Effector CD4-positive, alpha-beta T cell (primary cell): ENCODE measurements at places on chromosomes 2 and 18.

- DNase-seq = no peak
These were observed 1067.4 kb downstream of the CNTNAP5 start for GRCh38 chr2:125092276-125093009.

DNA sequence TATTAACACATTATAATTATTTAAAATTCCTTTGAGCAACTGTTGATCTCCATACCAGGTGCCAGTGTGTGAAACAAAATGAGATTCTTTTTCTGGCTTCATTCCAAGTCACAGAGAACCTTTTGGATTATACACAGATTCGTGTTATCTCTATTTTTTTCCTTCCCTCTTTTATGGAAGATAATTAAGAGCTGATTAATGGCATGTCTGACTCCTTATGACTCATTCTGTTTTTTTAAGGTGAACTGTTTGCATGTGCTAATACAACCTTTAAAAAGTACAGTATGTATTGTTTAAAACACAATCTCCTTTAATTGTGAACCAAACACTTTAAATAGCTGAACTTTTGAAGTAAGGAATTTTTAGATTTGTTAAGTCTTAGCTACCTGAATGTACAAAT, 39.3 kb downstream of the PELI1 start:
- DNase-seq = no peak

- no peak for DNase-seq
These were observed 44.0 kb downstream of the METTL8 start for GRCh38 chr2:171389780-171390179.

DNA sequence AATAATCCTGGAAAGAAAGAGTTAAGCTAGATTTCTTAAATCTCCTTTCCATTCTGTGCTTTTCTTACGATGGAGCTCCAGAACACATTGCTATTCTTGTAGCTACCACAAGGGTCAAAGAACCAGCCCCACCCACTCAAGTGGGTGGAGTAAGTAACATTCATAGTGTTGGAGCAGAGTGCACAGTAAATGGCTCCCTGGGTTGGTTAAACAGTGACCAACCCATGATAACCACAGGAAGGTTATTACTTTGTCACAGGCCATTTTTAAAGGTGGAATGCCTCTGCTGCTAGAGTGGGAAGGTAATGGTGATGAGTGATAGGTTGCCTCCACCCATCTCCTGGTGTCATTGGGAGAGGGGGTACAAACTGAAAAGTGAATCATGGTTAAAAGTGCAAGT, 13.9 kb downstream of the ARPC2 start:
- no peak for DNase-seq

GRCh38 chr2:217717646-217718045, 285.1 kb downstream of the TNS1 start:
- DNase-seq = no peak

DNA sequence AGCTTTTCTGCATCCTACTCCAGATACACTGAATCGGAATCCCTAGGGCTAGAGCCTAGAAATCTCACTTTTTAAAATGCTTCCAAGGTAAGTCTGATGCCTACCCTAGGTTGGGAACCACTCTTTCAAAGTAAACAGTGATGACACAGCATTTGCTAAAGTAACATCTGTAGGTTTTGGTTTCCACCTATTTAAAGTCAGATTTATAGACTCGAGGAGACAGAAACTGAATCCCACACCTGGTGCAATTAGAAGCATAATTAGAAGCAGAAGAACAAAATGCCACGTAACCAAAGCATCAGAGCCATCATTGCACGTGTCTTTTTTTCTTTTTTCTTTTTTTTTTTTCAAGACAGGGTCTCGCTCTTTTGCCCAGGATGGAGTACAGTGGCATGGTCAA, 40.9 kb downstream of the PDK1 start:
- DNase-seq = no peak

DNA sequence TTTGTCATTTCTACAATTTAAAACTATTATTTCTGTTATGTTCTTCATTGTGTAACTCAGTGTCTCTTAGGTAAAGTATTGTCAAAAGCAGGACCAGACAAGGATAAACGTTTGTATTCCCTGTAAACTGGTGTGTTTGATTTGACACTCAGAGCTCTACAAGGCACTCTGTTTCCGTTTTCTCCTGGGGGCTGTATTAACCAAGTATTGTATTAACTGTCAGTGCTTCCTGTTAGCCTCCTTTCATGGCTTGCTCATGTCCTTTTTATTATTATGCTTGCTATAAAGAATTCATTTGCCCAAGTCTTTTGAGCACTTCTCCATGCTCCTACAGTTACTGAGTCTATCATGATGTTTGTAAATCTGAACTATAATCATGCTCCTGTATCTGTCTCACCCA, 323.7 kb downstream of the LPIN1 start:
- no peak for DNase-seq

DNA sequence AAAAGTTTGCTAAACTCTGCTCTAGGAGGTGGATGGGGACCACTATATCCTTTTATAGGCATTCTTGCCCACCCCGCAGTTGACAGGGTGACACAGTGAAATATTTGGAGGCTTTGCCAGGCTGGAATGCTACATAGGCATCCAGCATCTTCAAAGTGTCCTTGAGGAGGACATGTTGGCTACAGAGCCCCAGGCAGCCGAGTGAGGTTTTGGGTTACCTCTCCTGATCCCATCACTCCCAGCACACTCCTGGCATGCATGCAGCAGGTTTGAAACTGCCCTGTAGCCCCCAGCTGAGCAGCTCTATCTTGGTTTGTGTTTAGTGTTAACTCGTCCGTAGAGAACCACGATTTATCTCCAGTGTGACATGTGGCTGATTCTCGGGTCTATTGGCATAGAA, 7.3 kb downstream of the FOSL2 start:
- no peak for DNase-seq

GRCh38 chr2:126933711-126934091, 35.0 kb downstream of the TEX51 start:
- DNase-seq = no peak

DNA sequence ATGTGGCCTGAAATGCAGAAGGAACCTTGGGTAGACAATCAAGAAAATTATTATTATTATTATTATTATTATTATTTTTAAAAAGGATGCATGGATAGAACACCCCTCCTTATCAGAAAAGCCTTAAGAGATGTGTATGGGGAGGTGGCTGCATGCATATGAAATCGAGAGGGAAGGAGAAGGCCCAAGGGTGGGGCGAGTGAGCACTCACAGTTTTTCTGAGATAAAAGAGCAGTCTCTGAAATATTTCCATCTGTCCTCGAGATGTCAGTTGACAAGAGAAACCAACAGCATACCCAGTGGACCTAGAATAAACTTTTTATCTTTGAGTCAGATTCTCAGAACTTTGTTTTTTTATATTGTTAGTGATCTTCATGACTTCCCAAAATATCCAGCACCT, 282.9 kb downstream of the GPD2 start:
- DNase-seq = no peak

DNA sequence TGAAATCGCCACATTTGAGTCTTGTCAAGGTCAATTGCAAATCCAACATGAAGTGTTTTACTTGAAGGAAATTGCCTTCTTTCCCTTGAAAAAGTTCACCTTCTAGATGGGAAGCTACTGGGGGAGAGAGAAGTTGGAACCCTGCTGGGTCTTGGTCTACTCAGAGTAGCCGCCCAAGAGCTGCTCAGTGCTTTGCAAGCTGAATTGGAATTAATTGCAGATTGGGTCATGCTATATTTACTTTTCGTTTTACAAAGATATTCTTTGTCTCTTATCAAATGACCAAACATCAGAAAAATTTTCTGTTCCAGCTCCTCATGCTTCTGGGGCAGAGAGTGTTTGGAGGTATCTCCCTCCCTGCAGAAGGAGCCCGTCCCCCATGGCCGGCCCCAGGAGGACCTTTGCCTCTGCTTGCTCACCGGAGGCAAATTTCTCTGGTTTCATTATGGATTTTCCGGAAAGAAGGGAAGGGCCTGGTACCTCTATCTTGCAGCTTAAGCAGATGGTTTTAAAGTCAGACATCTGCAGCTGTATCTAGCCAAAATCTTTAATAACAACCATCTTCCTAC, 289.7 kb downstream of the MYT1L start:
- no peak for DNase-seq

DNA sequence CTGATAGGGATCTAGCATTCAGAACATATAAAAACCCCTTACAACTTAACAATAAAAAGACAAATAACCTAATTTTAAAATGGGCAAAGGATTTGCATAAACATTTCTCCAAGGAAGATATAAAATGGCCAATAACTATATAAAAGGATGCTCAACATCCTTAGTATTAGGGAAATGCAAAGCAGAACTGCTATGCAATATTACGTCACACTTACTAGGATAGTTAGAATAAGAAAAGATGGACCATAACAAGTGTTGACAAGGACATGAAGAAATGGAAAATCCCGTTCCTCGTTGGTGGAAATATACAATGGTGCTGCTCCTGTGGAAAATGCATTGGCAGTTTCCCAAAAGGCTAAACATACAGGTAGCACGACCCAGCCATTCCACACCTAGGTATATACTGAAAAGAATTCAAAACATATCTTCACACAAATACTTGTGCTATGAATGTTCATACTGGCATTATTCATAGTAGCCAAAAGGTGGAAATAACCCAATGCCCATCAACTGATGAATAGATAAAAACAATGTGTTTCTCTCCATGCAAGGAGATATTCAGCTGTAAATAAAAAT, 48.2 kb upstream of the REV1 start:
- DNase-seq = no peak

DNA sequence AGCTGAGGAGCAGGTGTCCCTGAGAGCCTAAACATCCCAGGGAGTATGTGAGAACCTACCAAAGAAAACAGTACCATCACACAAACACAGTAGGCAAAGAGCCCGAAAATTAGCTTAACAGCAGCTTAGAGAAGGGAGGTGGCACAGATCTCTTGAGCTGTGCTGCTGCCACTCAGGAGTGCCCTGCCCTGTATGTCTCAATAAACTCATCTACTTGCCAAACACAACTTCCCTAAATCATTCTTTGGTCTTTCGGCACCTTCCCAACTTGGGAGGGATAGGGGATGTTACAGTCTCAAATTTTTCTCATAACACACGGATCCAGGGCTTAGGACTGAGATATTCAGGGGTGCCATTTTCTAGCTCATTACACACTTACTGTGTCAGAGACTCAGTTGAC, 45.3 kb upstream of the C1D start:
- no peak for DNase-seq

DNA sequence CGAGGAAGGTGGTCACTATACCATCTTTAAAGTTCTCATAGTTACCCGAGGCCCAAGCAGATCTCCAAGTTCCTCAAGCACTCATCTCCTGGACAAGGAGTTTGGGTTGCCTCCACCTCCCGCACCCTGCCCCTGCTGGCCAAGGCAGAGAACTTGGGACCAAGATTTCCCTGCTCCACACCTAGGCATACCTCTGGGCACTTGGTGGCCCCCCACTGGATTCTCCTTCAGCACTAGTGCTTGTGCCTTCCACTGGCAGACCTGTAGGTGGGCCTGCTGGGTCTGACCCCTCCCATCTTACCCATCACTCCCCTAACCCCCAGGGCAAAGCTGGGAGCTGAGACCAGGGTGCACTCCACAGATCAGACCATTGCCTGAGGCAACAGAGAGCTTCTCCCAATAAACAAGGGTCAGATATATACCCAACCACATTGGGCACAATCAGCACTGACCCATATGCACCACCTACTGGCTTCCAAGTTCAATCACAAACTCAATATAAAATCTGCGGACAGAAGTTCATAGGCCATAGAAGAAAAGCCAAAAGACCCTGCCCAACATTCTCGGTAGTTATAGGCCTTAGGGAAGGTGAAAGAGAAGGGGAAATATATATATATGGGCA, 244.2 kb downstream of the EXOC6B start:
- DNase-seq = no peak

GRCh38 chr18:75068682-75069435, 140.1 kb downstream of the PTGR3 start:
- no peak for DNase-seq

GRCh38 chr2:158097481-158097880, 4.2 kb upstream of the UPP2 start:
- DNase-seq = no peak

- no peak for DNase-seq
These were observed 5.4 kb downstream of the CXCR4 start for GRCh38 chr2:136112317-136113208.

DNA sequence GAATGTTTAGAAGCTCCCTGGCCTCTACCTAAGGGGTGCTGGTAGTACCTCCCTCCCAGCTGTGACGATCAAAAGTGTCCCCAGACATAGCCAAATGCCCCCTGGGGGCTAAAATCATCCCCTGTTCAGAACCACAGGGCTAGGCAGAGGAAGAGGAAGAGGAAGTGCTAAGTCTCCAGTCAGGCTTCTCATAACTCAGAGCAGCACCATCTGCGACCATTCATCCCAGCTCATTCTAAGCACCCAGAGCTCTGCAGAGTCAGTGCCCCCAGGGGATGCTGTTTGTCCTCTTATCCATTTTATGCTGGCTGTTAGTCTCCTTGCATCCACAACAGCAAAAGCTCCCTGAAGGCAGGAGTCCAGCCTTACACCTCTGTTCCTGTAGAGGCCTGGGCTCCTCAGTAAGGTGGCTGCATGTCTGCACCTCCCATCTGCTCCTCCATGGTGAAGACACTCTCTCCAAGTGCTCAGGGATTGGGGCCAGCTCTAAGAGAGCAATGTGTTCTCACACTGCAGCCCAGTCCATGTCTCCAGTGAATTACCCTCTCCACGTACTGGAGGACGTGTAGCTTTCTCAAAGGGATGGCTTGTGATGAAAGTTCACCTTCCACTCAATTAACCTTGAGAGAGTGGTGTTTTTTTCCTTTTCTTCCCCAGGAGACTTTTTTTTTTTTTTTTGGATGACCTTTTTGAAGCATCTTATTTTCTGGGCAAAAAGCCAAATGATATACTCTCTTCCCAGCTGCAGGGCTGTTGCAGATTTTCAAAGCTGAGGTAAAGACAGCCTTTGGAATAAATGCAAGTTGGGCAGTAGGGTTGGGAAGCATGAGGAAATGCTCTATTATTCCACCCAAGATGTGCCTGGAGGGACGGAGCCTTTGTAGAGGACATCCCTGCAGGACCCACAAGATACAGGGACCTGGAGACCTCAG, 158.9 kb upstream of the SLC14A2 start:
- DNase-seq = no peak

DNA sequence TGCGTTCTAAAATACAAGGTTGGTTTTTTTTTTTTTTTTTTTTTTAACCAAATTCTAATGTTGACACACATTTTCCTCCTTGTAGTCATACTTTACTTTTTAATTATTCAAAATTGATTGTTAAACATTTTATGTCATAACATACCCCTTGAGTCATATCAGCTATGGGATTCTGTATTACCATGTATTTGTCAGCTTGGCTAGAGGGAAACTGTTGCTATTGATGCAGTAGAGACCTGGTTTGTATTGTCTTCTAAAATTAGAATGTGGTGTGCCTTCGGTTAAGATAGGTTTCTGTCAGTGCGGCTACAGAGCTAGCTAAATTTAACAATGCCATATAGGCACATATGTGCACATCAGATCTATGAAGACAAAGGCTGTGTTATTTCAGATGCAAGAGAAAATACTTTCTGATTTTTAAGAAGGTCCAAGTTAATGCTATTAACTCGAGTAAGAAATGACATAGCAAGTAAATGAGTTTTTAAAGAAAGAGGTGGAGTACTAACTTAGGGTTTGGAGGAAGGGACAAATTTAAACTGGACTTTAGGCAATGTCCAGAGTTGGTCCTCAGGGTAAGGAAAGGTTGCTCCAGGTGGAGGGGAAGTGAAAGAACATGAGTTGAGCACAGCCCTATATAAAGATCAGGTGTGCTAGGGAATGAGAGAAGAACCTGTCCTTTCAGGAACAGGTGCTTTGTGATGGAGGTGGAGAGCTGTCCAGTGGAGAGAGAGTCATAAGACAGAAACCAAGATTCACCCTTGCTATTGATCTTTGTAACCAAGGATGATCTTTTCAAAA, 152.3 kb downstream of the PRPF40A start:
- DNase-seq = no peak
